IPS DF 6.9 (cell line): ENCODE measurements at places on chromosomes 1 and 21.

DNA sequence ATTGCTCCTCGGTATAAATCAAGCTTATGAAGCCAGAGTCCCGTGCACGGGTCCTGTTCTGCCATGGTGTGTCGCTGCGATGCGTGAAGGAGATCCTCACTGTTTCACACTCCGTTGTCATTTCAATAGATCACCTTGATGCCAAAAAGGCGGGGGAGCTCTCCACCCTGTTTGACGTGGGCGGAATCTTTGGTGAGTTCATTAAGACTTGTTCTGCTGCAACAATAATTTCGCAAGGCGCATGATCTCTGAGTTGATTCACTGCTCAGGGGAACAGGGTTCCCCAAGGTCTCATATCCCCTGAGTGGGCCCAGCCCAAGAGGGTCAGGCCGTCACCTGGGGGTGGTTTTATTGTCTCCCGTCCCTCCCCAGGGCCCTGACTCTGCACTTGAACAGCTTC is 50.0 kb downstream of the SLC37A1 start:
- DNase-seq = no peak

DNA sequence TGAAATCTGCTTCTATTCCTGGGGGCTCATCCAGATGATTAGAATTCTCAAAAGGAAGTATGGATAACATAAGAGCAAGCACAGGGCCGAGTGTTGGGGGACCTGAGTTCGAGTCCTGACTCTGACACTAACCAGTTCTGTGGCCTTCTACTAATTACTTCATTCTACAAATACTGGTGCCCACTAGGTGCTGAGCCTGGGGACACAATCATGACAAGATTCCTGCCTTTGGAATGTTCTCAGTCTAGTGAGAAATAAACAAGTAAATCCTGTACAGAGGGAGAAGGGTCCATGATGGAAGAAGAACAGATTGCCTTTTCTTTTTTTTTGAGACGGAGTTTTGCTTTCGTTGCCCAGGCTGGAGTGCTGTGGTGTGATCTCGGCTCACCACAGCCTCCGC is 2.2 kb upstream of the NUAK2 start:
- DNase-seq = no peak

GRCh38 chr1:235901461-235901860 is 34.8 kb upstream of the LYST start:
- no peak for DNase-seq

DNA sequence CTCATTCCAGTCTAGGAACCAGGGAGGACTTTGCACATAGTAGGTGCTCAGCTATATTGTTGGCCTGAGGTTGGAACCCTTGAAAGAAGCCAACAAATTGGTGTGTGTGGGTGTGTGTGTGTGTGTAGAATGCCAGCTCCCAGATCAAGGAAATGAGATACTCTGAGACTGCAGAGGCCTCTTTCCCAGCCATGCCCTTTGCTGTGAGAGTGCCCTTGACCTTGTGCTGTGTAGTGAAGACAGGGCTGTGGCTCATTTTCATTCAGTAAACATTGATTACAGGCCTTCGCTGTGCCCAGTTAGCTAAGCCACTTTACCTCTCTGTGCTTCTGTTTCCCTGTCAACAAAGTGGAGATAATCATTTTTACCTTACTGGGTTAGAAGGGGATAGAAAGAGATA is 3.2 kb downstream of the CYP4B1 start:
- no peak for DNase-seq

DNA sequence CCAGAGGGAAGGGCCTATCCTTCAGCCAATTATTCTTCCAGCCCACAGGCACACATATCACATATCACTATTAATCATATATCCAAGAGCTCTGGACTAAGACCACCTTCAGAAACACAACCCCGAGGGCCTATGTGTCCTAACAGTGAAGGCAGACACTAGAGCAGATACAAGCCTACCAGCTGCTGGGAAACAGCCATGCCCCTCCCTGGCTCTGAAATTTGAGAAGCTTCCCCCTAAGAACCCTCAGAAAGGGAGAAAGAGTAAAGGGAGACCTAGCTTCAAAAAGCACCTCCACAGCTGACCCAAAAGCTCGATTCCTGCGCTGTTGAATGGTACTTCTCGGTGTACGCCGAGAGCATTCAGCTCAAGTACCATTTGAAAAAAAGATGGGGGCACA is 17.4 kb downstream of the CNN3 start:
- no peak for DNase-seq

GRCh38 chr1:236142253-236143103 is at the start of gene GPR137B:
Gene GPR137B (plus strand): TSS chr1:236142539. CDS start chr1:236142623, 84 bp downstream.
- no peak for DNase-seq

DNA sequence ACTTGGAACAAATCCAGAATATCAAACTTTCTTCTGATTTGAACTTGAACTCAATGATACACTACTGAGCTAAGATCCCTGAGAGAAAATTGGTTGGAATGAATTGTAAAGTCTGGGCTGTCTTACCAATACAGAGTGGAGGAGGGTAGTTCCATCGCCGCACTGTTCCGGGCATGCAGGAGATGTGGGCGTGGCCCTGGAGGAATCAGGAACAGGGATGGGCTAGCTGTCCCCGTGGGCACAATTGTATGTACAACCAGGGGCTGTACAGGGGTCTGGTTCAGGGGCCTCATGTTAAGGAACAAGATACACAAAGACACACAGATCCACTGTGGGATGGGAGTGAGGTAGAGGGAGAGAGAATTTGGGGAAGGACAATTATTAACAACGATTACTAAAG is 144.3 kb downstream of the ZSCAN20 start:
- no peak for DNase-seq

DNA sequence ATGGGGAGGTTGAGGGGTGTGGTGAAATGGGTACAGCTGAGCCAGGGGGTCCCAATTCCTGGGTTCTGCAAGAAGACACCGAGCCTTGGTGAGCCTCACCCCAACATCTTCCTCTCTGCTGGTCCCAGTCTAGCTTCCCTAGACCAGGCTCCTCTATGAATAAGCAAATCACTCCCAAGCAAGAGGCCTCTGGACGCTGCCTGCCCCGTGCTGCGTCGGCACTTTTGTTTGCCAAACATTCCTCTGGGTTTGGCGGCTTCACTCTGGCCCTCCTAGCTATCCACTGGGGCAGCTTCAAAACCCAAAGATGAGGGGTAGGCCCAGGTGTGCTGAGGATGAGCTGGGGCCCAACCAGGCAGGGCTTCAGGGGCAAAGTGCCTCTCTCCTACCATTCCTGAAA is 137.1 kb upstream of the CD34 start:
- no peak for DNase-seq

GRCh38 chr1:112363636-112364035 is 32.4 kb upstream of the CTTNBP2NL start:
- DNase-seq = no peak

DNA sequence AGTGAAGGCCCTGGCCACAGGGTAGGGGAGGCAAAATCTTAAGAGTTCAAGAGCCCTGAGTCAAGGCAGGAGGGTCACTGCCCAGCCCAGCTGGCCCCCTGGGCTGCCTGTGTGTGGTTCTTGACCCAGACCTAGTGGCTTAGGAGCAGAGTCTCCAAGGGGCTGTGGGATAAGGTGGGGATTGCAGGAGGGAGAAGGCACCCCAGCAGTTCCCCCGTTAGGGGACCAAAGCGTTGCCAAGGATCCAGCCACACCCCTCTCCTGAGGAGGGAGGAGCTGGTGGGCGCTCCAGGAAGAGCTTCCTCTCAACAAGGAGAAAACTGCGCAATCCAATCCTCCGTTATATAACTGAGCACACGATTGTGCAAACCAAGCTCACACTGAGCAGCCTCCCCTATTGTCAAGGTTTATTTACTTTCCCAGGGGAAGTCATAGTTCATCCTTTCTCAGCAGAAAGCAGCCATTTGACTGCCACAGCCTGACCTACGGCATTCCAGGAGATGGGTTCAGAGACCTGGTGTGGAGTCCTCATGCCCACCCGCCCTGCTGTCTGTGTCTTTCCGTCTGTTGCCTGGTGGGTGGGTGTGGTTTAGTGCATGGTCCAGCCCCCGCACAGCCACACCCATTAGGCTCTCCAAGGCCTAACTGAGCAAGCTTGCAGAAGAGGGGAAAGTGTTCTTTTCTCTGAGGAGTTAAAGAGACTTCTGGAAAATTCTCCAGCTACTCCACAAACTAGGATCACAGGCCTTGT is 3.5 kb downstream of the EPHX1 start:
- DNase-seq = no peak

DNA sequence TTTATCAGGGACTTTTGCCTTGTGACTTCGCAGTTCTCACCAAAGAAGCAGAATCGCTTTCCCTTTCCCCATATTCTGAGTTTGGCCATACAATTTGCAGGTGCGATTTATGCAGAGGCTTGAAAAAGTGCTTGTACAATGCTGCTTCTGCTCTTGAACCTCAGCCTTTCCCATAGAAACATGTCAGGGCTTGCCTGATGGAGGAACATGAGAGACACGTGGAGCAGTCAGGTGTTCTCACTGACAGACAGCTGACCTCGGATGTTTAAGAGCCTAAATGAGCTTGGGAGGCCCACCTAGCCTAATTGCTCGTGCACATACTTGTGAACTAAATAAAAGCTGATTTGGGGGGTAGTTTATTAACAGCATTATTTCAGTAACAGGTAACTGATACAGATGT is 290.0 kb downstream of the S1PR1 start:
- DNase-seq = no peak

DNA sequence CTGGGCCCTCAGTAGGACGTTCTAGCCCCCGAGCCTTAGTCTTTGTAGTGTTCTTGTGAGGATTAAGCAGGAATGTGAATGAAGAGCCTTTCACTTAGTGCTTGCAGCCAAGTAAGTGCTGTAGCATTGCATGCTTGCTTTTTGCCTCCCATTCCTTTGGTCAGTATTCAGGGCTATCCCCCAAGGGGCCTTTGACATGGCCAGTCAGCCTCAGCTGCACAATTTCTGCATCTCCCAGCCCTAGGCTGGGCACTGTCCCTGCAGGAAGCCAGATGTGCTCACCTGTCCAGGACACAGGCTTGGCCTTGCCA is 30.5 kb downstream of the SOX13 start:
- DNase-seq = no peak

- DNase-seq = no peak
These were observed 19.3 kb upstream of the SAMD11 start for GRCh38 chr1:904310-904950.

- DNase-seq = no peak
These were observed 88.3 kb upstream of the NGF start for GRCh38 chr1:115426231-115426771.

- DNase-seq = no peak
These were observed 111.4 kb downstream of the MAST2 start for GRCh38 chr1:45914836-45915235.

GRCh38 chr1:167083066-167083665 is 7.0 kb downstream of the GPA33 start:
- no peak for DNase-seq

DNA sequence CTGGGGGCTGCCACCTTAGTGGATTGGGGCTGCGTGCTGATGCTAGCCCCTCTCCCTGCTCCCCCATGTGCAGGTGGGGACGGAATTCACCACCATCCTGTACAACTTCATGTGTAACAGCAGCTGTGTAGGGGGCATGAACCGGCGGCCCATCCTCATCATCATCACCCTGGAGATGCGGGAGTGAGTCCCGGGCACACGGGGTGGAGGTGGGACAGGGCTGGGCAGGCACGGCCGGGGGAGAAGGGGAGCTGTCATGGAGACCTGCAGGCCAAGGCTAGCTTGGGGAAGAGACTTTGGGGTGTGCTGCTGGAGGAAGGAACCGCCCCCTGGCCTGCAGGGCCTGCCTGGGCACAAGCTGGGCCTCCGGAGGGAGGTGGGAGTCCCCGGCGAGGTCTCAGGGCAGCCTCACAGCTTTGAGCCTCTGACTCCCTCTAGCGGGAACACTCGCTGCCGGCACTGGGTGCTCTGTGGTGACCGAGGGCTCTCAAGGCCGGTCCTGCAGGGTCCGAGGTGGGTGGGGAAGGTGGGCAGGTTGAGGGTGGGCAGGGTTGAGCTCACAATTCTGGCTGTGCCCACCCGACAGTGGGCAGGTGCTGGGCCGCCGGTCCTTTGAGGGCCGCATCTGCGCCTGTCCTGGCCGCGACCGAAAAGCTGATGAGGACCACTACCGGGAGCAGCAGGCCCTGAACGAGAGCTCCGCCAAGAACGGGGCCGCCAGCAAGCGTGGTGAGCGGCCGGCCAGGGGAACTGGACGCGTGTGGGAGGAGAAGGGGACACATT is 25.0 kb upstream of the CCDC27 start:
- no peak for DNase-seq

- no peak for DNase-seq
These were observed 527.3 kb downstream of the PLPP3 start for GRCh38 chr1:56052041-56052440.

GRCh38 chr1:68232289-68233148 is at the start of gene WLS:
Gene WLS (minus strand): TSS chr1:68232523. CDS start chr1:68232299, 224 bp downstream.
- peak; percentile 55 for DNase-seq

- DNase-seq = no peak
These were observed 27.4 kb downstream of the BACE2 start for GRCh38 chr21:41195311-41195710.

DNA sequence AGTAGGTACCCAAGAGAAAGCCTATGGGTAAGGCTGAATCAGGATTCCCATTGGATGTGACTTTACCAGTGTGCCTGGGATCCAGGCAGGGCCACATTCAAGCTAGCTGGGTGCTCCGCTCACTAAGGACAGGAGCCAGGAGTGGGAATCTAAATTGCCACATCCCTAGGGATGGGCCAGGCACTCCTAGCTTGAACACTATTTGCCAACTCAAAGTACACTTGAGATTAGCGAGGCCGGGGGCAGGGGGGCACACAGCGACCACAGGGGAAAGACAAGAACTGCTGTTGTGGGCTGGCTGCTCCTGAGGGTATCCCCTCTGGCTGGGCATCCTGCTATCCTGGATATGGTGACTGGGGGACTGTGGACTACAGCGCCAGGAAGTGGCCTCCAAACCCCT is 4.3 kb downstream of the SLC45A3 start:
- no peak for DNase-seq

DNA sequence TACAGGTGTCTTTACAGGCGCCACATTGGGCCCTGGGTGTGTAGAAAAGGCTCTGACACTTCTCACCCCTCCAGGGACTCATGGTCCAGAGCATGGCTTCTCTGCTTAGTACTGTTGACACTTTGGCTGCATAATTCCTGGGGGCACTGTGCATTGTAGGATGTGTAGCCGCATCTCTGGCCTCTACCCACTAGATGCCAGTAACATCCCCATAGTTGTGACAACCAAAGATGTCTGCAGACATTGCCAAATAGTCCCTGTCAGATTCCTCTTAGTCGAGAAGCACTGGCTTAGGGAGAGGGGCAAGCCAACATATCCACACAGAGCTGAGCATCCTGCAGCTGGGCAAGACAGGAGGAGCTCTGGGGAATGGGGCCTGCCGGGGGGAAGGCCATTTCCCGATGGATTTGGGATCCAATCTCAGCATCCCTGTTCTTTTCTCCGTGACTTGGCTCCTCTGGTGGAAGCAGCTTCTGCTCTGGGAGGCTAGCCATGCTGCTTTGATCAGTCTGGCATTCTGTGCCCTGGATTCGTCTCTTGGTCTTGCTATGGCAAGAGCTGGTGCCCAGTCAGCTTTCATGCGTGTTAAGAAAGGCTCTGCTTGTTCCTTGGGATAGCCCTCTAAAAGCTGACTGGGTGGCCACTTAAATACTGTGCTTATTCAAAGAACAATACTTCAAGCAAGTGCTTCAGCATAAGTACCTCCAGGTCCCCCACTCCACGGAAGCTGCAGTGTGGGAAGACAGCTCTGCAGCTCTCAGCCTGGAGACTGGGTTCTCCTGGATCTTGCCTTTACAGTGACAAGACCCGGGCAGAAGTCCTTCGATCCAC is 38.3 kb upstream of the SCMH1 start:
- no peak for DNase-seq
